Activated CD8-positive, alpha-beta memory T cell treated with anti-CD3 and anti-CD28 coated beads for 1 hour (primary cell): ENCODE measurements at places on chromosomes 2 and 18.

DNA sequence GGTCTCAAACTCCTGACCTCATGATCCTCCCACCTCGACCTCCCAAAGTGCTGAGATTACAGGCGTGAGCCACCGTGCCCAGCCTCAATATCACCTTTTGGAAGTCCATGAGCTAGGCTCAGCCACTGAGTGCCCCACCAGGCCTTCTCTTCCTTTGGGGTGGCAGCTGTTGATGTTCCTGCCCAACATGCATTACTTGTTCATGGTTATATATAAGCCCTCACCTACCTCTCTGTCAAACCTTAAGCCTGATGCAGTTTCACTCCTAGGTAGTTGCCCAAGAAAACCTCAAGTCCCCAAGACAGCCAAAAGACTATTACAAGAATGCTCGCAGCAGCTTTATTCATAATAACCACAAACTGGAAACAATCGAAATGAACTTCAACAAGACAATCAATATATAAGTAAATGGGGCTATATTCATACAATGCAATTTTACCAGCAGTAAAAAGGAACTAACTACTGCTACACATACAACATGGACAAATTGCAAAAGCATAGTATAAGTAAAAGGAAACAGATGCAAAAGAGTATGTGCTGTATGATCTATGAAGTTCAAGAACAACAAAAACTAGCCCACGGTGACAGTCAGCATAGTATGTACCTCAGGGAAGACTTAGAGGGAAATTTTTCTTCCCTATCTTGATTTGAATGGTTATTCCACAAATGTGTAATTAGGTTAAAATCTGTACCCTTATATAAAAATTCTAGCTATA lies 59.6 kb upstream of the REL start:
- no peak for DNase-seq

DNA sequence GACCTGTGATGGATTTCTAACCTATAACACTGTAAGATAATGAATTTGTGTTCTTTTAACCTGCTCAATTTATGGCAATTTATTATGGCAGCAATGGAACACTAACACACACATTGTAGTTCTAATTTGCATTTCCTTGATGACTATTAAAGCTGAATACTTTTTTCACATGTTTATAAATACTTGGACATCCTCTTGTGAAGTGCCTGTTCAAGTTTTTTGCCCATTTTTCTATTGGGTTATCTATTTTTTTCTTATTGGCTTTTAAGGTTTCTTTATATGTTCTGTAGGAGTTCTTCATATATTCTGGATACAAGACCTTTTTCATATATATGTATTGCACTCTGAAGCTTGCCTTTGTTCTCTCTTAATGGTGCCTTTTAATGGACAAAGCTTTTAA lies 128.5 kb upstream of the PGAP1 start:
- no peak for DNase-seq

DNA sequence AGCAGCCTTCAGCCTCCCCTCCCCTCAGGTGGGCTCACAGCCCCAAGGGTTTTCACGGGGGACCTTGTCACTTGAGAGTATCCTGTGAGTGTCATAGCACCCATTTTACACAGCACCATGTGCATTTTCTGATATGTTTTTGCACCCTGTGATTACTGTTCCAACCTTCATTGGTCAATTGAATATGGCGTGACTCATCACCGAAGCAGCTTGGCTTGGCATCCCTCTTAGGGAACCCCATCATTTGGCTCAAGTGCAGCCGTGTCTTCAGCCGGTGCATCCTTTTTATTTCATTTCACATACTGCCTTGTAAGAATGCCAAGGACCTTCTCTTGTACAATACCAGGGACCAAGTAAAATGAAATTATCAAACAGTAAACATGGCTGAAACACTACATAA lies 57.6 kb downstream of the NPAS2 start:
- no peak for DNase-seq

DNA sequence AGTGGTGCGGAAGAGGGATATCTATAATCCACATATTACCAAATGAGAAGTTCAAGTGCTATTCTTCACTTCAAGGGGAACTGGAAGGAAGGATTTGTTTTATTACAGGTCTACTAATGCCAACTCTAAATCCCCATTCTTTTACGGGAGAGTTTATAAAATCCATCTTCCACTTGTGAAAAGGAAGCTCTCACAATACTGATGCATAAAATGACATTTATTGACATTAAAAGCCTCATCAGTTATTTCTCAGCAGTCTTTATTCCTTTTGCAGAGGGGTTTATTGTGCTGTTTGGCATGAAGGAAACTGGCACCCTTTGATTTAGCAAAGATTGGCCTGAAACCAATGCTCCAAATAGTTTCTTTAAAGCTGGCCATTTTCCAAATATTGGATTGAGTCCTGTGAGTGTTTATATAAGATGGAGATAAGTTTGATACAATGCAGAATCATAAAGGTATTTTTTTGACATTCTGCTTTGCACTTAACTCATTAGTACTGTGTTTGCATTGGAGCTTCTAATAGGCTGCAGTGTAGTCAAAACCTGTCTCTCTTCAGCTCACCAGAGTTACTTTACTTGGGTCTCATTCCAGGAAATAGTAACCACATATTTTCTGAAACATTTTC lies 26.6 kb downstream of the LRP1B start:
- DNase-seq = no peak

DNA sequence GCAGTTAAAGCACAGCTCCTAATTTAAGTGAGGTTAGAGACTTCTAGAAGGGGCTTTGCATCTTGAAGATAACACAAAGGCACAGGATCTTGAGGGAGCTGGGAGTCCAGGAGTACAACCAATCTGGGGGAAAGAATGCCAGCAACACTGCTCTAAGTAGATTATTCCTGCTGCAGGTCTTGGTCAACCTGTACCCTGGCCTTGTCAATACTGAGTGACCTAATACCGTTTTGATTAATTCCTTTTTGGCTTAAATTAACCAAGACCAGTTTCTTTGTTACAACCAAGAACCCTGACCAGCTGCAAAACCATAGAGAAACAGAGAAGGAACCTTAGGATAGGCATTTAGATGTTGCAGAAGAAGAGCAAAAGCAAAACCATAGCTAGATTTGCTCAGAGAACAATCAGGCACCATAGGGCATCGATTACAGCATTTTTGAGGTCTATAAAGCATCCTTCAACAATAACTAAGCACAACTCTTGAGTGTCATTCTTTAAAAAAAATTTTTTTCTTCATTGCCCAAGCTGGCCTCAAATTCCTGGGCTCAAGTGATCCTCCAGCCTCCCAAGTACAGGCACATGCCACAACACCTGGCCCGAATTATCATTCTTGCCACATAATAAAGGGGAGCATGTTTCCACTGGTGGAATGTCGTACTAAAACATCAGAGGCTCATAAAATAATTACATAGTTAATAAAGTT lies 6.3 kb downstream of the STARD7 start:
- no peak for DNase-seq

DNA sequence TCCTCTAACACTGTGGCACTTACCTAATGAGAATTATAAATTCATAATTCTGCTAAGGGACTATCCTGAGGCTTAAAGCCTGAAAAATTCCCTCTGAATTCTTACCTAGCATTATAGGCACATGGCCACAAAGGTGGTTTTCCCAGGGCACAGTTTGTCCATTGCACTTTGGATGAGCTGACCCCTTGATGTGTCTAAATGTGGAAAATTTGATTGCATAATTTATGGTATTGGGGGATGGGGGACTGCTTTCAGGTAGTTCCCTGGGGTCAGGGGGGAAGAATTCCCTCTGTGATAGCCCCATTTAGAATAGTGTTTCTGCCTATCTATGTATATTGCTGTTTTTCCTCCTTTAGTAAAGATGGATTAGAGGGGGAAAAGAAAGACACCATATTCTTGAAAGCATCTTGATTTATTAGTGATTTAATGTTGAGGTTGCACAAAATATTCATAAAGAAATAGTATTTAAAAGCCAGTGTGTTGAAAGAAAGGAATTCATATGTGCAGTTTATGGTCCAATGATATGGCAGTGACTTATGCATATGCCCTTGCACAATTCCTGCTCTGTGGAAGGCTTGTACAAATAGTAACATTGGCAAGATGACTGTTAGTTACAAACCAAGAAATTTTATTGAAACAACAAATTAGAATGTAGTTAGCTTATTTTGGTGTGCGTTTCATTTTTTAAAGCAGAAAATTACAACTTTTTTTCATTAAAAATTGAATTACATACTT lies 8.7 kb upstream of the HTR2B start:
- DNase-seq = no peak

GRCh38 chr2:197940382-197940781 lies 136.0 kb downstream of the PLCL1 start:
- no peak for DNase-seq

DNA sequence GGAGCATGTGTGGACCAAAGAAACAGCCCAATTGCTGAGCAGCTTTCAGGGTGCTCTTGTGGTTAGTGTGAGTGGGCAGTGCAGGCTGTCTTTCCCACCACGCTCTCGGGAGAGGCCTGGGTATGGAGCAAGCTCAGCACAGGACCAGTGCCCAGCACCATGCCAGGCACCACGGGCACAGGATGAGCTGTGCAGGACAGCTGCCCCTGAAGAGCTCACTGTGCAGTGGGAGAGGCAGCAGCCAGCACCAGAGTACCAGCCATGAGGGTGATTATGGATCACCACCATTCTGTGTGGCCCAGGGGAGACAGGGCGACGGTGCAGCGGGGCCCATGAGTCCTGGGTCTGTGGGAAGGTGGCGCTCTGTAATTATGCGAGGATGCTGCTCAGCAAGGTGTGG lies 29.7 kb upstream of the FAHD2A start:
- no peak for DNase-seq

DNA sequence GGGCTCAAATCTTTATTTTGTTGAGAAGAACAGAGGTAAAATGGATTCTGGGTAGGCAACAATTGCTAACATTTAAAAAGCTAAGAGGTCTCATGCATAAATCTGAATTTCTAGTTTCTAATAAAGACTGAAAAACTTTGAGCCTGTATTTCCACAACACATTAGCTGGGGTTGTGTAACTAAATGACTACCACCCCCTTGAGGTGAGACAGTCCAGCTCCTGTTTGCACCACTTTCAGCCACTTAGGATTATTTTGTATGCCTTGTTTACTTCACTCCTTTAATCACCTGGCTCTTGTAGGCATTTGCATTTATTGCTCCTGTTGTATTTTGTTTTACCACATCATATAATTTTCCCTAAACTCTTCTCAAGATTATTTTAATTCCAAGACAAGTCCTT lies 376.6 kb downstream of the PTH2R start:
- no peak for DNase-seq

DNA sequence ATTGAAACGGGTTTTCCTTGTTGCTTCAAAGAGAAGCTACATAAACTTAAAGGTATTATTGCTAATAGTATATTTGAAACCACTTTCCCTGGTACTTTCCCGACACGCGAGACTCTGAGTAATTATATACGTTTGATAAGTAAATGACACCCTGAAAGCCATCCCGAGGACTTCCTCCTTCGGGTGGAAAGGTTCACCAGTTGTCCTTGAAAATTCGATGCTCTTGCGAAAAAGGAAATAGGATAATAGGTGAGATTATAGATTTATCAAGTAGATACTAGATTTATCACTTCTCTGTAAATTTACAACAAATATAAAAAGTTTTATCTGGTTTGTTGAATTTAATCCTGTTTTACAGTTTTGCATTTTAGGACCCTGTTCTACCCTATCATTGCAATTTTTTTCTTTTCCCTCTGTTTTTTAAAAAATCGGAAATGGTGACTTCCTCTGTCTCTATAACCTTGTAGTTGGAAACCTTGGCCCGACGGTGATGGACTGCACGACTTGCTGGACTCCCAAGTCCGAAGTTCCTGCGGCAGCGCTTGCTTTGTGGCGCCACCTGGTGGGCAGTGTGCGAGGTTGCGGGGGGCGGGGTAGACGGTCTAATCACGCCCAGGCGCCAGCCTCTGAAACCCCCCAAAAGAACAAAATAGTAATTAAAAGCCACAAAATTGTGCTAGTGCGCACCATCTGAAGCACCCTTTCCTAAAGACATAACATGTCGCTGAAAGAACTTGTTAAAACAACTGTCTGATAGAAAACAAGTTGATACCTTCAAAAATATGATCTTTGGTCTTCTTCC lies 972 bp upstream of the DLX2 start:
- peak; percentile 54 for DNase-seq

DNA sequence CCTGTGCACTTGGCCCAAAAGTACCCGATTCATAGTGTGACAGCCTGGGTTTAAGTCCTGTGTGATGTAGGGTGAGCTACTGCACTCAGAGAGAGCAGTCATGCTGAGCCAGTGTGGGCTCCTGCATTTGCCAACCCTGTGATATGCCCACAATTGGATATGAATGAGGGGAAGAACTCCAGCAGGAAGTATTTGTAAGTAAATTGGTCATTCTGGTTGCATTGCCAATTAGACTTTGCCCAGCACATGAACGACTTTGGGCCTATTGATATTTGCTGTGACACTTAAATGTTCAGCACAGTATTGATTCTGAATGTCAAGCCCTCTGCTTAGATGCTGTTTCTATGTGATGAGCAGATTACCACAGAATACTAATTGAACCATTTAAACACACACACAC lies 570.9 kb downstream of the PIK3C3 start:
- no peak for DNase-seq

DNA sequence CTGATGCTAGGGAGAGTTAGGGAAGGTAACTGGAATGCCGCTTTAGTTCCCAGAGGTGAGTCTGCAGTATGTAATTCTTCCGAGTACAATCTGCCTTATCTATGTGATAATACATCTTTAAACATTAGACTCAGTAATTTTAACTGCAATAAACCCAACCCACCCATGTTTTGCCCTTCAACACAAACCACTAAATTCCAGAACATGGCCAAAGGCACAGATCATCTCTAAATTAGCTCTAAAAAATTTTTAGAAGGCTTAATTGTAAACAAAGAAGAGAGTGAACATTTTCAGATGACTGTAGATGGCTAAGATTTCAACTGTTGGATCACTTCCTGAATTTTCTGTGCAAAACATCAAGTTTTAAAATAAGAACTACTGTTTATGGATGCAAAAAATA lies 488.7 kb upstream of the ID2 start:
- DNase-seq = no peak

GRCh38 chr2:16485251-16485650 lies 180.4 kb downstream of the CYRIA start:
- no peak for DNase-seq

DNA sequence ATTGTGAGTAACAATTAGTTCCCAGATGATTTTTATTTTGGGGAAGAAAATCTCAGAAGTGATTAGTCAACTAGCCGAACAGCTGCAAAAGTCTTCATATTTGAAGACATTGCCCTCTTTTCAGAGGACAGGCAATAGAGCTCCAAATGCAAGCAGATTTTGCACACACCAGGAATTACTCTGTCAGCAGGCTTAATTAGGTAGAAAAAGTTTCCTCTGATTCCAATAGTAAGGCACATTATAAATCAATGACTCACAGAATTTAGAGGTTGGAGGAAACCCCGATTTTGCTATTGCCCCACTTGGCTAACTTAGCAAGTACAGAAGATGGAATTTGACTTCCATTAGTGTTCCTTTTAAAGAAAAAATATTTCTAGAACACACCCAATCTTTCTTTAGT lies 30.7 kb upstream of the SCN1A start:
- DNase-seq = no peak

DNA sequence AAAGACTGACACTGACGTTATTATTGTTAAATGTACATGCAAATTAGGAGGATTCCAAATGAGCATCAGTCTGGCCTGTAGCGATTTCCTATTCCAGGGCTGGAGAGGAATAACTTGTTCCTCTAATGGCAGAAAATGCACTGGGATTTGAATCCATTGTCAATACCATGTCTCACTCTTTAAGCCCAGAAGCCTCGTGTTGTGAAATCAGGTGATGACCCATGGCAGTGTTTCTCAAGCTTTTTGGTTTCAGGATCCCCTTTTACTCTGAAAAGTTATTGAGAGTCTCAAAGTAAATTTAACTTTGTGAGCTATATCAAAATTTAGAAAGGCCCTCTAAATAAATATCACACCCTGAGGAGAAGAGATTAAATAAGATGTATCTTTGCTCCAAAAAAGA lies 279.2 kb downstream of the GALR1 start:
- no peak for DNase-seq
